ENCODE measurements at places on chromosomes 12 and 14.

GRCh38 chr12:53599579-53599978, 26.6 kb downstream of the ATF7 start:
- no peak for DNase-seq

DNA sequence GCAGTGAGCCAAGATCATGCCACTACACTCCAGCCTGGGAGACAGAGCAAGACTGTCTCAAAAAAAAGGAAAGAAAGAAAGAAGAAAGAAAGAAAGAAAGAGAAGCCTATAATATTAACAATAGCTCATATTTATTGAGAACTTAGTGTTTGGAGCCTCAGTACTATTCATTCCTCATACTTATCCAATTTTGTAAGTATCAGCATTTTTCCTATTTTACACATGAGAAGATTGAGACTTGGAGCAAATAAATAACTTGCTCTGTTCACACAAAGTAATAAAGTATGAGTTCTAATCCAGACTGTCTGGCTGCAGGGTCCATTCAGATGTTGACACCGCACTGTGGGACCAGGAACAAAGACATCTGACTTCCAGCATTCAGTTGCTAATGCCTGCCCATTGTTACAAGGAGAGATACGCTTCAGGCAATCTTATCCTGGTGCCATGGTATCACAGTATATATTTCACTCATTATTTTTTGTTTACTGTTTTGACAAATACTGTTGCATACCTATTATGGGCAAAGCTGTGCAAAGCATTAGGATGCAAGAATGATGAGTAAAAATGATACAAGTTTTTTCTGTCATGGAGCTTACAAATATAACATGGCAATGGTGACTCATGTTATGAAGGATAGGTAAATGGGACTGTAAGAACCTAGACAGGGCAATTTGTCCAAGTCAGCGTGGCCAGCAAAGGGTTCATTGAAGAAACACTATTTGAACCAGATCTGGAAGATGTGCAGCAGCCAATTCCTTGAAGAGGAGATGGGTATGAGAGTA, 21.4 kb upstream of the TMTC2 start:
- no peak for DNase-seq

DNA sequence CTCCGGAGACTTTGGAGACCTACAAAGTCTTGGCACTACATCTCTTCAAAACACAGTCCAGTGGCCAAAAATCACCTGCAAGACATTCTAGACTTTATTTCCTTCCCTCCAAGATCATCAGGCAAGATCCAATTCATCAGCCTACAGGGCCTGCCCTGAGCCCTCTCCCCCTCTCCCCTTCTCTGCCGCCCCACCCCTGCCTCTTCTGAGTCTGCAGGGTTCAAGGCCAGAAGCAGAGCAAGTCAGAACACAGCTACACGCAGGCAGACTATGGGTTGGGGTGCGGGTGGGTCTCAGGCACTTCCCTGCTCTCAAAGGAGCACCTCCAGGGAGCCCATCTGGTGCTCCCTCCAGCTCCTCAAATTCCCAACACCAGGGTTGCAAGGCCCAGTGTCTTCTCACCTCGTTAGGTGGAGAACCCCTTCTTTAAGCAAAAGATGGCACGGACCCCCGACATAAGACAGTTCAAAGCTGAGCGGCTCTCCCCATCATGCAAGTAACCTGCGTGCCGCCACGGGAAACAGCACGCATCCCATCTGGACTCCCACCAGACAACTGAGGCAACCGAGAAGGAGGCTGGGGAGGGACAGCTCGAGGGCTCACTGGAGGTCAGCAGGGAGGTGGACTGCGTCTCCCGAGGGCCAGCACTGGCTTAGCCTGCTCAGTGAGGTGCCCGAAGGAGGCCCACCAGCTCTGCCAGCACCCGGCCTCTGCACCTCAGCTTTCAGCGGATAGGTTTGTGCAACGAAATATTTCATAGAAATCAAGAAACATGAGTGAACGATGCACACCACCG, 5.6 kb upstream of the INF2 start:
- DNase-seq: no peak

- DNase-seq: no peak
Measured at GRCh38 chr12:78036874-78037273, 206.2 kb downstream of the NAV3 start.

- no peak for DNase-seq
Measured at GRCh38 chr12:95481072-95481471, 7.1 kb downstream of the METAP2 start.
